Activated CD4-positive, alpha-beta T cell treated with anti-CD3 and anti-CD28 coated beads, Interleukin-2, amount 50 U/mL, for 4 hours (primary cell): ENCODE measurements at places on chromosomes 13 and 19.

- no peak for DNase-seq
Observed at GRCh38 chr13:42777467-42777866, 3.9 kb upstream of the FAM216B start.

DNA sequence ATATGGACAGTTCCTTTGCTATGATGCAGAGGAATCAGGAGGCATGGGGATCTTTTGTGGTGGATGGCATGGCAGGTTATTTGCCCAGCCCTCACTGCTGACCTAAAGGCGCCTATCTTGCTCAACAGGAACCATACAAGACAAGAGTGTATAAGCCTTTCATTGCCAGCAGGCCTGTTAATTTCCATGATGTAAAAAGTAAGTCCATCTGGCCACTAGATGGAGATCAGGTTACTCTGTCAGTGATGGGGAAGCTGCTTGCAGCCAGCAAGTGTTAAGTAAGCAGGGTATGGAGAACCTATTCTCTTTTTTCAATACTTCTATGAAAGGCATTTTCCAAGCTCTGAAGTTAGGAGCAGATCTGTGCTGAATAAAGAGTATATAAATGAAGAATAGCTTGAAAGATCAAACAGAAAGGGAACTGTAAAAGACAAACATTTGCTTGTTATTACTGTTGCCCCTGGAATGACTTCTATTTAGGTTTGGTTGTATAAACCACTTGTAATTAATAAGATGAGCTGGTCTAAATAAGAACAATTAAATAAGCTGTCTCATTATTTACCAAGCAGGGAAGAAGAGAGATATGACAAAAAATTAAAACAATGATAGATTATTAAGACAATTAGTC lies 210.9 kb downstream of the RGCC start:
- DNase-seq = no peak

DNA sequence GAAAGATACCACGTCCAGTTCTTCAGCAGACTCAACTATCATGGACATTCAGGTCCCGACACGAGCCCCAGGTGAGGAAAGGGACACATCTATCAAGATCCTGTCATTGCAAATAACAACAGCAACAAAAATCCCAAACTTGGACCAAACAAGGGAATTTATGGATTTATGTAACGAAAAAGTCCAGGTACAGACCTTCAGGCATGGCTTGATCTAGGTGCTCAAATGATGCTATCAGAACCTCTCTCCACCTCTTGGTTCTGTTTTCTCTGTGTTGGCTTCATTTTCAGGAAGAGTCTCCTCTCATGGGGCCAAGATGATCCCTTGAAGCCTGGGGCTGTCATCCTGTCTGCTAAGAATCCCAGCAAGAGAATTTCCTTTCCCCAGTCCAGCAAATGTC lies 2.9 kb downstream of the FXYD5 start:
- DNase-seq = no peak

- DNase-seq = no peak
Observed at GRCh38 chr13:111469916-111470506, 149.6 kb downstream of the TEX29 start.

- no peak for DNase-seq
Observed at GRCh38 chr13:25353344-25353743, 18.4 kb upstream of the ATP8A2 start.

DNA sequence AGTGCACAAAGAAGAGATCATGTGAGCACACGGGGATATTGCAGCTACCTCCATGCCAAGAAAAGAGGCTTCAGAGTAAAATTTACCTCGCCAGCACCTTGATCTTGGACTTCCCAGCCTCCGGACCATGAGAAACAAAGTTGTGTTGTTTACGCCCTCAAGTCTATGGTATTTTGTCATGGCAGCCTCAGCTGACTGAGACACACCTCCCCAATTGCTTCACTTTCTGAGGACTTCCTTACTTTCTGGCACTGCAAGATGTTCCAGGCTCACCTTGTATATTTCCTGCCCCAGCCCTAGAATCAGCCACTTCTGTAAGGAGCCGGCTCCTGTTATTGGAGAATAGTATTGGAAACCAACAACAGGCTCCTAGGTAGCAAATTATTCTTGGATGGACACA lies 6.6 kb upstream of the CEBPG start:
- no peak for DNase-seq

DNA sequence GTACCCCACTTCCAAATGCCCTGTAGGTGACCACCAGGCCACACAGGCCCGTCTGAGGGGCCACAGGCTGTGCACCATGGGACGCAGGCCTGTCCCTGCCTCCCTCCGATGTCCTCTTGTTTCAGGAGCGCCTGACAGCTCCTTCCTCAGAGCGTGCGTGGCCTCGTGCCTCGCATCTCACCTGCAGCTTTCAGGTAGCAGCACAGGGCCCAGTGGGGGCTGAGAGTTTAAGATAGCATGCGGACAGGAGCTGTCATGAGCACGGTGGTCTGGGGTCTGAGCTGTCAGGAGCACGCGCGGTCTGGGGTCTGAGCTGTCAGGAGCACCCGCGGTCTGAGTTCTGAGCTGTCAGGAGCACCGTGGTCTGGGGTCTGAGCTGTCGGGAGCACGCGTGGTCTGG lies 40.1 kb downstream of the GAS6 start:
- no peak for DNase-seq

GRCh38 chr13:99439048-99439447 lies 62.2 kb upstream of the TM9SF2 start:
- DNase-seq = no peak

DNA sequence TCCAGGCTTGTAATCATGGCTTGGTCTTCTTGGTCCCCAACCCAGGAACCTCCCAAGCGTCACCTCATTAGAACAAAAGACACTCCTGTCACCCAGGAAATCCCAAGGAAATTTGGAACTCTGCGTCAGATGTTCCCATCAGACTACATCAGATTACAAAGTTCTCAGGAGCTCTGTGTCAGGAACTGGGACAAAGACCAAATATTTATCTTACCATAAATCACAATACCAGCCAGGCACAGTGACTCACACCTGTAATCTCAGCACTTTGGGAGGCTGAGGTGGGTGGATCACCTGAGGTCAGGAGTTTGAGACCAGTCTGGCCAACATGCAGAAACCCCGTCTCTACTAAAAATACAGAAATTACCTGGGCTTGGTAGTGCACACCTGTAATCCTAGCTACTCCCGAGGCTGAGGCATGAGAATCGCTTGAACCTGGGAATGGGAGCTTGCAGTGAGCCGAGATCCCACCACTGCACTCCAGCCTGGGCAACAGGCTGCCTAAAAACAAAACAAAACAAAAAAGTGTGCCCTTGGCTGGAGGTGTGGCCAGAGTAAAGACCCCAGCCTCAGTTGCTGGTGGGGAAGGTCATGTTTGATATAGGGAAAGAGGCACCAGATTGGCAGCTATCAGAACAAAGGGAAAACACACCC lies 16.7 kb upstream of the CCDC124 start:
- DNase-seq = no peak

- no peak for DNase-seq
Observed at GRCh38 chr13:45015300-45015699, 26.0 kb downstream of the GPALPP1 start.

DNA sequence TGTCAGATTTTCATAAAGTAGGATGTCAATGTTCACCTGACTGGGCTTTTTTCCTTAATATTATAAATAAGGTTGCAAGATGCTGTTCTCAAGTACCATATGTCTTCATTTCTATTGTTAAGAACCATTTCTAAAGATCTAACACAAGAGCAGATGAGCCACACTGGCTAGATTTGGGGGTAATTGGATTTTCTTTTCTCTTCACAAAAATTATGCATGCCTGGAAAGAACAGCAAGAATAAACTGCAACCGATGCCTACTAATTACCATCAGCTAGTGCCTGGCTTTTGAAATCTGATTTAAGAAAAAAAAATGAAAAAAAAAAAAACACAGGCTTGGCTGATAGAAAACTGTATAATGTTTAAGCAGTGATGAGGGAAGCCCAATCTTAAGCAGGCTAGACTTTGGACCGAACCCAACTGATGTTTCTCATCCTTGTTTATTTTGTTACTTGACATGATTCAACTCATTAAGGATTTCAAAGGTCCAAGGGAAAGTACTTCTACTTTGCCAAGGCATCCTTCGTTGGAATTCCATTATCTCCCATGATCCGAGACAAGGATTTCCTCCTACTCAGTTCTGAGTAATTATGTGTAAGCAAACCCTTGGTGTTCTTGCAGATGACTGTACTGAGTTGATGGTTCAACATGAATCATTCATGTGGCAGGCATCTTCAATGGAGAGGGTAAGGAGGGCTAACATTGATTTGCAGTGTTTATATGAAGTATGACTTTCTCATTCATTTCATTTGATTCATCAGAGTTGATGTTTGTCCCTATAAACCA lies 300.5 kb downstream of the SPRY2 start:
- DNase-seq = no peak

DNA sequence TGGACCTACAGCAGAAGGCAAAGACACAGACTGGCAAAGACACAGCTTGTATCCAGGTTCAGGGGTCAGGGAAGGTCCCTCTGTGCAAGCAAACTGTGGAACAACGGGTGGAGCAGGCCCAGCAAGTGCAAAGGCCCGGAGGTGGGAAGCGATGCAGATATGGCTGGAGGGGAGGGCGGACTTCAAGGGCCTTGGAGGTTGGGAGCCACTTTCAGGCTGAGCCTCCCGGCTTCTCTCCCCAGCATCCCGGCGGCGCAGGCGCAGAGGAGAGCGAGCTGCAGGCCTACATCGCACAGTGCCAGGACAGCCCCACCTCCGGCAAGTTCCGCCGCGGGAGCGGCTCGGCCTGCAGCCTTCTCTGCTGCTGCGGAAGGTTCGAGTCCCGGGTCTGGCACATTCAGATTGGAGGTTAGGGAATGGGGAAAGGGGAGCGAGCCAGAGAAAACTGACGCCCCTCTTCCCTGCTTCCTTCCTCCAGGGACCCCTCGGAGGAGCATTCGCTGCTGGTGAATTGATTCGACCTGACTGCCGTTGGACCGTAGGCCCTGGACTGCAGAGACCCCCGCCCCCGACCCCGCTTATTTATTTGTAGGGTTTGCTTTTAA lies 2.1 kb upstream of the PNPLA6 start:
- no peak for DNase-seq

- DNase-seq = no peak
Observed at GRCh38 chr19:33477781-33478180, 43.8 kb downstream of the PEPD start.

GRCh38 chr13:76091076-76091475 lies 454.9 kb downstream of the LMO7 start:
- no peak for DNase-seq

- no peak for DNase-seq
Observed at GRCh38 chr13:83577183-83577582, 305.1 kb downstream of the SLITRK1 start.
